ENCODE measurements at places on chromosomes 2 and 18.

DNA sequence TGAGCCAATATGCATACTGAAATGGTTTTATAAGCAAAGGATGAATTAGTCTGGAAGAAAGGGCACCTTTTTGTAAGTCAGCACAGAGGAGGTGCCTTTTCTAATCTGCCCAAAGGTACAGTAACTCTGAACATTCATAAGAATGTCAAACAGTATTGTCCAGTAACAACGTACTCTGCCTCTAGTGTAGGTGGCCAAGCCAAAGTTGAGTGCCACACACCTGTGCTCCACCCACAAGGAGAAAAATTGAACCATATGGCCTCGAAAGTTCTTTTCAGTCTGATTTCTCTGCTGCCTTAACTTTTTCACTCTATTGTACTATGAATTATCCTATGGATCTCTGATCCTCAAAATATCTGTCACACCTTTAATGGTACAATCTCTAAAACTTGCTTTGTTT is 86.8 kb downstream of the CERKL start:
- DNase-seq, result no peak

DNA sequence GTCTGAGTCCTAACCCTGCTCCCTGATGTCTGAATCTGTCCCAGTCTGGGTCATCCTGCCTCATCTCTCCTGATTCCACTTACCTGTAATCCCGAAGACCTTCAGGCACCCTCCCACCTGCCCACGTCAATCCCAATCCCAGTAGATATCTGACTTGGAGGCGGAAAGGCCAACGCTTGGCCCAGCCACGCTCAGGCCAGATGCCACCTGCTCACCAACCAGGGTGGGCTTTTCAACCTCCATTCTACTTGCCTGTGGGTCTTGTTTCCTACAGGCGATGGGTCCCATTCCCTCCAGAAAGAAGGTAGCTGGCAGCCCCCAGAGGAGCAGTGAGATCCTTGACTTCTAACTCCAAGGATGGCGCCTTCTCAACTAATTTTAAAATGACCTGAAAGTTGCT is 59.7 kb downstream of the INPP5D start:
- no peak for DNase-seq

DNA sequence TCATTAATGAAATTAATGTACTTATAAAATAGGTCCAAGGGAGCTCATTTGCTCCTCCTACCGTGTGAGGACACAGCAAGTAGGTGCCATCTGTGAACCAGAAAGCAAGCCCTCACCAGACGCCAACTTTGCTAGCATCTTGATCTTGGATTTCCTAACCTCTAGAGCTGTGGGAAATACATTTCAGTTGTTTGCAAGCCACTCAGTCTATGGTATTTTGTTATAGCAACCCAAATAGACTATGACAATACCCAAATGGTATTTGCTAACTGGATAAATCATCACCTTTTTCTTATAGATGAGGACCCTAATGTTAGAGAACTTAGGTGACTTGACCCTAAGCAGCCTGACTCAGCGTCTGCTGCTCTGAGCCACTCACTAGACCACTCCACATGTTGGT is 379.6 kb downstream of the HRH4 start:
- DNase-seq, result peak; percentile 2

DNA sequence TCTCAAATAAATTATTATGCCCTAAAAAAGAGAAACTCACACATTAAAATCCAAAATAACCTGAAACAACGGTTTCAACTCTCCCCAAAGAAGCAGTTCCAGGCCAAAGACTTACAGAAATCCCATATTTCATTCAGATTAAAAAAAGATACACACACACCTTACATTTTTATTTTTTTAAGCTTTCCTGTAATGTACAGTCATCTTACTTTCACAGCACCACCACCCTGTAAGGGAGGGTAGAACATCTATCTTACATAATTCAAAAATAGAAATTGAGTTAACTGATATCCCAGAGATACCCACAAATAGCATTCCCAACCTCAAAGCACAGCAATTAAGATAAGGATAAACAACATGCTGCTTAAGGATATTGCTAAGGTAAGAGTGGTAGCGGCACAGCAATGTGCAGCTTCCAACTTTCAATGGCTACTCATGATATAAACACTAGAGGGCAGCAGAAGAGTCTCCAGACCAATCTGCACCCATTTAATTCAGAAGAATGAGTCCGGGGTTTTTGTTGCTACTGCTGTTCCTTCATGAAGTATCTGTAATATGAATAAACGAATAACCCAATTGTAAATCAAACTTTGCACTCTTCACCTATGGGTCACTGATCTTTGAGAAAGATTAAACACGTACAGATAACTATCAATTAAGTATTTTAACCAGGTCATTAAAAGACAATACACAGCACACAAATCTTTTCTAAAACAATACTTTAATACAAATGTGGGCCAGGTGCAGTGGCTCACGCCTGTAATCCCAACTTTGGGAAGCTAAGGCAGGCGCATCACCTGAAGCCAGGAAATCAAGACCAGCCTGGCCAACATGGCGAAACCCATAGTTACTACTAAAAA is 11.3 kb downstream of the GFPT1 start:
- peak; percentile 37 for DNase-seq

DNA sequence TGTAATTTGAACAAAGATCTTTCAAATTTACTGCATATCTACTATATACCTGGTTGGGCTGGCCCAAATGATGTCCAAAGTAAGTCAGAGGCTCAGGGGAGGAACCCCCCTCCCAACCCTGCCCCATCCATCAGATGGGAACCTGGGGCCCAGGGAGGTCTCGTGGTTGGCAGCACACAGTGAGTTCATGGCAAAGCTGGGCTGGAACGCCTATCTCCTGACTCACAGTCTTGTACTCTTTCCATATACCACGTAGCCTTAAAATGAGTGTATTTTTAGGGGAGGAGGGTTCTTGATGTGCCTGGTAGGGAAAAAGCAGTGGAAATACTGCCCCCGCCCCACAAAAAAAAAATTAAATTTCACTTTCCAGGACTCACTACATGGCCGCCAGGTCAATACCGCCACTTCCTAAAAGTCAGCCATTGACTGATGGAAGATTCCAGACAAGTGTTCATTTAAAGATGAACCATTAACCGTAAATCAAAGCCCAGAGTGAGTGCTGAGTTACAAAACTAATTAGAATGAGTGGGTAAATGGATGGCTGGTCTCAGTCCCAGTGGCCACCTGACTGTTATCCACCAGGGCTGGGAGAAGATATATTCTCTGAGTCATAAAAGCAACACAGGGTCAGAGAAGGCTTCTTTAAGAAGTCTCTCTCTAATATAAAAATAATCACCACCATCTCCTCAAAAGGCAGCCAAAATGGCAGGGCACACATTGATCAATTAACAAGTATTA is 80.5 kb downstream of the ZBTB7C start:
- DNase-seq, result no peak

- DNase-seq, result peak; percentile 30
Observed at GRCh38 chr18:5073026-5073944, 123.8 kb downstream of the AKAIN1 start.

DNA sequence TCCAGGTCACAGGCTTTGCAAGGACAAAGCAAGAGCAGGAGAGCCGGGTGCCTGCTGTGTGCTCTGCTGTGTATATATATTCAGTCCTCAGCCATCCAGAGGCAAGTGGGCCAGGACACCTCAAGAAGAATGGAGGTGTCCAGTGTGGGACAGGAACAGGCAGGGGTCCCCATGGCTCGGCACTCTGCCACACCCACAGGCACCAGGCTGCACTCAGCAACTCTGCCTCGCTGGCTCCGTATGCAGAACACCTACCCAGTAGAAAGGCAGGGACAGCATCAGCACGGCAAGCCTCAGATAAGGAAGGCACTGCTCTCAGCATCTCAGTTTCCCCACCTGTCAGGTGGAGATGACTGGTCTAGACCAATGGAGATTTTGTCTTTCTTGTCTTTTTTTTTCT is 57.8 kb downstream of the DNMT3A start:
- no peak for DNase-seq

- DNase-seq, result no peak
Observed at GRCh38 chr2:188349019-188349418, 57.3 kb downstream of the GULP1 start.

DNA sequence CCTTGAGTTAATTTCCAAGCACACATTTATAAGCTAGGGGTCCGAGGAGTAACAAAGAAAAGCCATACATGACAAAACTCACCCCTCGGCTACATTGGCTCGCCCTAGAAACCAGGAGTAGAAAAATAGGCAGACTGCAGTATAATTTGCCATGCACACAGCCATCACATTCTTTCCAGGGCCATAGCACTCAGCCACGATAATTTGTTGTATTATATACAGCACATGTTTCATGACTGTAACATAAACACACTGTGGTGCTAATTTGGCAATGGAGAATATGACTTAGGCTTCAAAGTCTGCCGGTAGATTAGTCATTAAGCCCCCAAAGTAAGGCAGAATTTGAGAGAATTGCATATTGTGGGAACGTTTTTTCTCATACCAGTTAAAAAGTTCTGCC is 254.9 kb downstream of the ZNF521 start:
- DNase-seq, result no peak
